Dorsolateral prefrontal cortex (tissue), 122 donors: ENCODE measurements at places on chromosomes 1 and 21. TPM values are rescaled to one million over a fixed set of nuclear protein-coding genes. Genes with fewer than 3 reads are reported as not detected.

The ANGPTL3 gene
- not detected for total RNA-seq

The GBP7 gene
- total RNA-seq: not detected

The STRIP1 gene
- total RNA-seq: 68.3 TPM

The SLFNL1 gene
- total RNA-seq: 1.9 TPM

The CD5L gene
- 0.81 TPM for total RNA-seq

The OR2M3 gene
- 1.9 TPM for total RNA-seq

The MIXL1 gene
- total RNA-seq: 0.22 TPM

The TEDDM1 gene
- not detected for total RNA-seq

The ATP6V1G3 gene
- not detected for total RNA-seq

The LAMC2 gene
- 0.20 TPM for total RNA-seq

The C21orf58 gene
- total RNA-seq: 5.0 TPM

The EPHA8 gene
- total RNA-seq: 0.84 TPM

The DMRTA2 gene
- total RNA-seq: 0.28 TPM

DNA sequence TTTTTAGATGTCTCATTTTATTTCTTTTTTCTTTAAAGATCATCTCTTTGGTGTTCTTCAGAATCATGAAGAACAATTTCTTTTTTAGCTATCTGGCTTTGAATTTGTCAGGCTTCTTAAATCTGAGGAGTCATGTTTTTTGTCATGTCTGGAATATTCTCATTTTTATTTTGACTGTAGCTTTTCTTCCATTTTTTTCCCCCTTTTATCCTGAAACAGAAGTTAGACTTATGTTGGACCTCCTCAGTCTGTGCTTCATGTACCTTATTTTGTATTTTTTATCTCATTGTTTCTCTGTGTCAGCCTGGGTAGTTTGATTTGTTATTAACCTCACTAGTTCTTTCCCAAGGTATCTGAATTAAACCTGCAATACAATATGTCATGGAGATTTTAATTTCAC is 319.2 kb upstream of the ADGRL4 start:
- no peak for DNase-seq

- DNase-seq: peak; percentile 81
Observed at GRCh38 chr1:229363723-229364122, 20.9 kb upstream of the CCSAP start.

GRCh38 chr1:36865602-36865900 is 168.8 kb downstream of the GRIK3 start:
- no peak for DNase-seq

DNA sequence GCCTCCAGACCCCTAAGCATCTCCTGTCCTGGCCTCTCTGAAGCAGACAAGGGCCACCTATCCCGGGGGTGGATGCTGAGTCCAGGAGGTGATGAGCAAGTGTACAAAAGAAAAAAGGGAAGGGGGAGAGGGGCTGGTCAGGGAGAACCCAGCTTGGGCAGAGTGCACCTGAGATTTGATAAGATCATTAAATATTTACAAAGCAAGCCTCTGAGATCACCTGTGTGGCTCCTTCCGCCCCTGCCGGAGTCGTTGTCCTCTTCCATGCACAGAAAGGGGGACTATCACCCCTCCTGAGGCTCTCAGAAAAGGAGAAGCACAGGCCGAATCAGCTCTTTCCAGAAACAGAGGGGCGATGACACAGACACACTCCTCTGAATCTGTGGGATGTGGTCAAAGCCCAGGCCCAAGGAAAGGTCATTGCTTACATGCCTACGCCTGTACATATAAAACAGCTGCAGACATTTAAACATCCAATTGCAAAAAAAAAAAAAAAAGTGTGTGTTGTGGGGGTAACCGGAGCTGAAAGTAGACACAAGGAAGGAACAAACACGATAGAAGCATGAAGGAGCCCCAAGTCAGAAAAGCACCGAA is 30.9 kb downstream of the PRSS38 start:
- no peak for DNase-seq

DNA sequence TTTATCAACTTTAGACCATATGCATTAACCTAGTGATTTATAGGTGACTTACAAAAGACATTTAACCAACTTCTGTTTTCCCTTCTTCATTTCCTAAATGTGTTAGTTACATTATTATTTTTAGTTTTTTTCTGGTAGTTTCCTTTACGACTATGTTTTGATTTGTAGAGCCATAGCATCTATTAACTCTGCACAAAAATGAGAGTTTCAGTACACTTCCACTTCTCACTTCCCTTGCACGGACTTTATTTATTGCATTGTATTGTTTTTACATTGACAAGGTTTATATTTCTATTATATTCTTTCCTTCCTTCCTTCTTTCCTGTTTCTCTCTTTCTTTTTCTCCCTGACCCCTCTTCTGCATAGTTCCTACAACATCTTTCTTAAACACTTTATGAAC is 14.7 kb downstream of the PKN2 start:
- no peak for DNase-seq

DNA sequence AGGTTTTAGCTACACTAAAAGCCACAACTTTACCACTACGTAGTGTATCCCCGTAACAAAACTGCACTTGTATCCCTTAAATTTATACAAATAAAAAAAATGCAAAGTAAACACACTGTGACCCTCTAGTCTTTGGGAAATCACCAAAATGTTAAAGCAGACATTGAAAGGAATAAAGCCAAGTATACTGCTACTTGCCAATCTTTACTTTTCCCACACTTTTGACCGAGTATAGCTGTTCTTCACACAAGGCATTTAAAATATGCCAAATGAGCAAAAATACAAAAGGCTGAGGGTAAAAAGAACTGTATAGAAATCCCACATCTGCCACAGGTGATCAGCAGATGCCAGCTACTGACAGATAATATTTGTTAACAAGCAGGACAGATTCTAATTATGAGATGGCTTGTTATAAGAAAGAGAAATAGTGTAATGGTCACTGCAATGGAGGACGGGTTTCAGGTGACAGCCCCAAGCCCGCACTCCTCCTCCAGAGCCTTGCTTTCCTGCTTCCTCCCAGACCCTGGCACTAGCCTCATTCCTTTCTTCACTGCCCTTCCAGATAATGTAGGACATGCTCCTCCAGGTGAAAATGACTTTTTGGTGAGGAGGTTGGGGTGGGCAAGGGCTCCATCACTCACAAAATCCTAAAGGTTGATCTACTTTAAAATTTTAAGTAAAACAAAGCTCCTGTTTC is 18.1 kb downstream of the KCNT2 start:
- no peak for DNase-seq

DNA sequence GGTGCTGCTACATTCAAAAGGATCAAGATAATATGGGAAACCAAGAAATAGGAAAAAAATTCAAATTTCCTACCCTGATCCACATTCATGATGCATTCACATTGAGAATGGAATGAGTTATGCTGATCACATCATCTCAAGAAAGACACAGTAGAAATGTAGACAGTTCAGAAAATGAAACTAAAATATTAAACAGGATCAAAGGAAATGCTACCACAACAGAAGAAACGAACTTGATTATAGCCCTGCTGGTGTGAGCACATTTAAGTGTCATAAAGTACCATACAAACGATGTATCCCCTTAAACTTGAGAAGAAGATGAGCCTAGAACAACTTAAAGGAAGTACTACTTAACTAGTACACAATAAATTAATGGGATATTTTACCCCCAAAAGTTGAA is 21.3 kb downstream of the SYDE2 start:
- no peak for DNase-seq

DNA sequence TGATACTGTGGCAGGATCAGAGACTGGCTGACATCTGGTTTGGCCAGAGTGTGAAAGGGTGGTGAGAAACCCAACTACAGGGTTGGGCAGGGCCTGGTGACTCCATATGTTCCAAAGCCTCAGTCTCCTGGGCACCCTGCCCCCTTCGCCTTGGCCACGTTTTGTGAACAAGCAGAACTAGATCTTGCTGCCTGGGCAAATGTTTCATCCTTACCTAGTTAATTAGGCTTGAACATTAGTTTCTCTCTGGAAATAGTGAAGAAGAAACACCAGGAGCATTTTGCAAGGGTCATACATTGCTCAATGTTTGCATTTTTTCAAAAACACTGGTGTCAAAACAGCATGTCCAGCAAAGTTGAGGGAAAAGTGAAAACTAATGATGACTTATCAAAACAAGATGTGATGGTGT is 60.5 kb downstream of the MAP3K7CL start:
- no peak for DNase-seq

DNA sequence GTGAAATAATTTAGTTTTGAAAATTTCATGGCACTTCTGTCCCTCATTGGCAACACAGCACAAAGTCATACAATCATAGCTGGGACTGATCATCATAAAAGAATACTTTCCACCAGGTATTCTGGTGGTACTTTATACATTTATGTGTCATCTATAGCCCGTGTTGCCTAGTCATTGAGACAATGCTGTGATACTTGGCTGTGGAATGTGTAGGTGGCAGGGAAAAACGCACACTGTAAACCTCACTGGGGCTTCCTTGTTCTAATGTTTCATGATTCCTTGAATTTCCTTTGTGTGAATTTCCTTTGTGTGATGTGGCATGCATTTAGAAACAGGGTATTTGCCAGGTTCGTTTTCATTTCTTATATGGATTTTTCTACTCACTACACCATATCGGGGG is 118.3 kb downstream of the FMN2 start:
- no peak for DNase-seq

- no peak for DNase-seq
Observed at GRCh38 chr1:170316270-170316669, 170.5 kb downstream of the NTMT2 start.

DNA sequence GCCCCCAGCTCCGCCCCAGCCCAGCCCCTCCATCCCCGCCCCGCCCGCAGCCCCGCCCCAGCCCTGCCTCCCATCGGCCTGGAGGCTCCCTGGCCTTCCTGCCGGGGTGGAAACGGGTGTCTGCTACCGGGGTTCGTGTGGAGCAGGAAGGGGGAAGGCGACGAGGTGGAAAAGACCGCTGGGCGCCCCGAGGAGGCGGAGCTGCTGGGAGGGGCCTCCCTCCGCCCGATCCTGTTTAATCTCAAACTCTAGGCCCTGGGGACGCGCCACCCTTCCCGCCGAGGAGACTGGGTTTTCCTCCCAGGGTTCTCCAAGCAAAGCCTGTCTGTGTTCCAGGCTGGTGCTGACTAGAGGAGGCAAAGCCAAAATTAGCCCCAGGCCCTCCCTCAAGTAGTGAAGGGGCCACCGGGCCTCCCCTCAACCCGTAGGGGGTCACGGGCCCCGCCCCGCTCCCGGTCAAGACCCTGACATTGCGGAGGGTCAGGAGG is 16.2 kb upstream of the TTLL10 start:
- DNase-seq: peak; percentile 74

- DNase-seq: peak; percentile 43
Observed at GRCh38 chr21:18499761-18500376, 96.3 kb upstream of the TMPRSS15 start.

GRCh38 chr1:44962729-44963128 is 23.7 kb downstream of the EIF2B3 start:
- DNase-seq: no peak

GRCh38 chr1:210237479-210237878 is 4.9 kb downstream of the SERTAD4 start:
- no peak for DNase-seq

DNA sequence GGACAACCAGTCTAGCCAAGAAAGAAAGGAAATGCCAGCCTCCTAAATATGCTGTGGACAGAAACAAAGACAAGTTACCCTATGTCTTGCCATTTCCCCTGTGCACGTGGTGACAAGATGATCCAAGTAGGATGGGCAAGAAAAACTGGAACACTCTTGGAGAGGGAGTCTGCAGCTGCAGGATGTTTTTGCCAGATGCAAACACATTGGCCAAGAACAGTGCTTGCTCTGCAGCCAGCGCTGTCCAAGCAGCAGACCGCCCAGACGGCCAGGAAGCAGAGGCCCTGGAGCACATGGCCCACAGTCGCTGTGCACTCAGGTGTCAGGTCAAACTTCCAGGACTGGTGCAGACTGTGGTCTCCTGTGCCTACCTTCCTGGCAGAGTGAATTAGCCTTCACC is 189.3 kb downstream of the SLC35F3 start:
- DNase-seq: no peak

- no peak for DNase-seq
Observed at GRCh38 chr1:224707843-224708725, 92.0 kb downstream of the CNIH3 start.

GRCh38 chr1:64098846-64099582 is 104.4 kb upstream of the UBE2U start:
- DNase-seq: no peak

DNA sequence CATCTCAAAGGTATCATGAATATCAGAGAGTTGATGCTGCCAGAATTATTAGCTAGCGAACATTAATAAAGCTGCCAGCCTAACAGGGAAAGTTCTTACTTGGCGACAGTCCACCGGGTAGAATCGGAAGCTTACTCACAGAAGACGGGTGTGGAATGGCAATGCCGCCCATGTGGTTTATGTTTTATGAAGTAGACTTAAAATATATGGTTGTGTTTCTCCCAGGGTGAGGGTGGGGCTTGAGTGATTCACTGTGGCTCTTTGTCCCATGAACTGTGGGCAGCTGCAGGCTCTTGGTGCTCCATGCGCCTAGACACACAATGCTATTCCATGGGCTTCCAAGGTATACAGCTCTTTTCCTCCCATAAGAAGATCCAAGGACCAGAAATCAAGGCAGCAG is 162.7 kb downstream of the PIGK start:
- DNase-seq: no peak

GRCh38 chr1:68120136-68120791 is 69.8 kb upstream of the DIRAS3 start:
- no peak for DNase-seq

- no peak for DNase-seq
Observed at GRCh38 chr1:116290085-116290705, 82.8 kb upstream of the ATP1A1 start.

- DNase-seq: no peak
Observed at GRCh38 chr1:52706136-52706670, 8.1 kb upstream of the COA7 start.

DNA sequence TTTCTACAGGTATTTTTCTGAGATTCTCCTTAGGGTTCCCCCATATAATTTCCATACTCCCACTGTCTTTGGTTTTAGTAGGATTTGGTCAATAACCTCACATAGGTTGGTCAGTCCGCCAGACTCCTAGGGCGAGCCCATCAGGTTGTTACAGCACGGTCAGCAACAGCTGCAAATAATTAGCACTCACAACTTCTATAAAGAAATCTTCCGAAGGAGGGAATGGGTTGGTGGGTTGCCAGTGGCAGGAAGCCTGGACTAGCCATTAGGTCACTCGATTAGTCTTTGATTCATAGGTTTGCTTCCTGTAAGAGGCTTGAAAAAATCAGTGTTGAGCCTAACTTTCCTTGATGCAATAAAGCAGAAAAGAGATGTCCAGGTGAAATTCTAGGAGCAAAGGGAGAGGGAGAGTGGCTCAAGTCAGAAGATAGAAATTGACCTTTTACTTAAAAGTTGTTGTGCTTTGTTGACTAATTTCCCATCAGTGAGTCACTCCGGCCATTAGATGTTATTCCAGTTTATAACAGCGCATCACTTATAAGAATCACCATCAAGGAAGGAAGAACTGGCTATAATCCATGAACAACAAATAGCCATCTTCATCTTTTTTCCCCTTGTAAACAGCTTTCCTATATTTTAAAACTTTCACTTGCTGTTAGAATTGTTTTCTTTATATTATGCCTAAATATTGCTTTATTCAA is 88.3 kb downstream of the TPR start:
- no peak for DNase-seq

DNA sequence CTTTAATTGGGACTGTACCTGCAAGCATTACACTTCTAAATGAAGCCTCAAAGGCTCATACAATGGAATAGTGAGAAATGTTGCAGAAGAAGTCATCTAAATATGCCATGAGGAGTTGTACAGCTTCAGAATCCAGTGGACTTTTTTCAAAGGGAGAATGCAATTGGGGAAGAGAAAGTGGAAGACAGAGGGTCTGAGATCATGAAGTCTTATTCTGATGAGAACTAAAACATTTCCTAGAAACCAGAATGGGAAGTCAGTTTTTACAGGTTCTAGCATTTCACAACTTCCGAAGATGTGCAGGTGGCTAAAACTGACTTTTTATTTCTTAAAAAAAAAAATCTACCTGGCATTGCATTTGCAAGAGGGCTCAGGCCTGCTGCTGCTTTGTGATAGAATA is 424.4 kb upstream of the RUNX1 start:
- no peak for DNase-seq
